T-helper 22 cell (primary cell): ENCODE measurements at places on chromosomes 11 and 22.

DNA sequence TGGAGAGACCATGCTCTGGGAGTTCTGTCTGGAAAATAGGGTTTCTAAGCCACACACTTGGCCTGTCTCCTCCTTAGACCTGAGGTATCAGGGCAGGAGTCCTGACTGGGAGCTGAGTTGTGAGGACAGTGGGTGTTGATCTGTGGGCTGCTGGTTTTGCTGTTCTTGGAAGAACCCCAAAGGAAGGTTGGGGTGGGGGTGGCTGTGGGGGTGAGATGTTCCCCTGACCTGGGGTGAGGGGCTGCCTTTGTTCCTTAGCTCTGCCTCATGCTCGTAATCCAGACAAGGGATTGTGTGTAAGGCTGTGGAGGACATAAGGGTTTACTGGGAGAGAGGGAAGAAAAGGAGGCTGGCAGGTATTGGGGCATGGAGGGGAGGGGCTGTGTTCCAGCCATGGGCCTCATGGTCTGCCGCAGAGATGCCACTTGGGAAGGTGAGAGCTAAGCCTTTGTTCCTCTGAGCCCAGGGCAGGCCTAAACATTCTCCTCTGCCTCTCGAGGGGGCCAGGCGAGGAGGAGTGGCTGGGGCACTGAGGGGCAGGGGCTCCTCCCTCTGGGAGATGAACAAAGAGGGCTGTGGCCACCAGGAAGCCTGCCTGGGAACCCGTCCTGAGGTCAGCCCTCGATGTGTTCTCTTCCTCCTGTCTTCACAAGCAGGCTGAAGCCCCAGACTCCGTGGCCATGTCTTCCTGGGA, 4.4 kb downstream of the OTOG start:
- no peak for DNase-seq

- DNase-seq: no peak
These were observed 1.1 kb upstream of the RPLP2 start for GRCh38 chr11:808427-809286.

GRCh38 chr11:128905345-128906184, 14.4 kb downstream of the KCNJ5 start:
- no peak for DNase-seq

- DNase-seq: no peak
These were observed 3.5 kb upstream of the YPEL4 start for GRCh38 chr11:57653163-57653562.

DNA sequence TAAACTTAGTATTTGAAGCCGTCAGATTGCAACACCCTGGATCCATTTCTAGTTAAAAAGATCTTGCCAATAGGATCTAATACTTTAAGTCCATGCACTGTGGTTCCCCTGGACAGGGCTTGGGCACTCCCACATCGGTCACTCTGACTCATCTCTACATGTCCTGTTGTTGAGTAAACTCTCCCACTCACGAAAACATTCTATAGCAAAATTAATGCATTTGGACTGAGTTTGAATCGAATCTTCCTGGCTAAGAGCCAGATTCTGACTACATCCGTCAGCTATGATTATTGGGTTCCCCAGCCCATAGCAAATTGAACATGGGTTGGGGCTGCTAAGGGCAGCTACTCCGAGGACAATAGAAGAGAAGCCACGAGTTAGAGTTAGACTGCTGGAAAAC, 182.1 kb upstream of the SORL1-AS1 start:
- DNase-seq: no peak

GRCh38 chr22:42228483-42228882, 42.0 kb downstream of the TCF20 start:
- DNase-seq: no peak
